Stimulated activated CD4-positive, alpha-beta T cell treated with anti-CD3 and anti-CD28 coated beads, TNF-alpha, amount 100 ng/mL, for 4 hours (primary cell): ENCODE measurements at places on chromosomes 7 and 10.

DNA sequence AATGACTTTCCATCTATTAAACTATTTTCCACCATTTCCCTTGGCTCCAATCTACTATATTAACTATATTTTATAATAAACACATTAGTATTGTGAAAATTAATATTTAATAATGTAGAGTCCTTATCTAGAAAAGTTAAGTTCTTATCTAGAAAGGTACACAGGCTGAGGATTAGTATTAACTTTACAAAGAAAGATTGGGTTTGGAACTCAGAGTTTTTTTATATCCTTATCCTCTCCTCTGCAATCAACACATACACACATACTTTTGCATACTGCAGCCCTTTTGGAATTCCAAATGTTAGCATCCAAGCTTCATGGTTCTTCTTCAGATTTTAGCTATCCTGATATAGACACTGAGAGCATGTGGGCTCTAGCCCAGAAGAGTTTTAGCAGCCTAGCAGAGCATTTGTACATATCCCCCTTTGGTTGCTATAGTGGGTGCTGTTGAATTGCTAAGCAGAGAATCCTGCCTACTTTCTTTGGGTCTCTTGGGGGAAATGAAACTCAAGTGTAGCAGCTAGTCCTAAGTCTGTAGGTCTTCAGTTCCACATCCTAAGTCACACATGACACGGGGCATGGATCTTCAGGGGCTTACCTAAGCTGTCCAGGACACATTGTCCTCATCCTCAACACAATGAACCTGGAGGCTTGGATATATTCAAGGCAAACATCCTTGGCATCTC lies 874.6 kb downstream of the LRMDA start:
- no peak for DNase-seq

GRCh38 chr10:11832042-11832441 lies 8.9 kb downstream of the PROSER2 start:
- no peak for DNase-seq

- no peak for DNase-seq
These were observed 192.5 kb upstream of the SEMA3C start for GRCh38 chr7:81111358-81111757.

- no peak for DNase-seq
These were observed 322.6 kb downstream of the TFEC start for GRCh38 chr7:115708013-115708341.

GRCh38 chr7:131190146-131190545 lies 137.5 kb upstream of the MKLN1 start:
- no peak for DNase-seq

DNA sequence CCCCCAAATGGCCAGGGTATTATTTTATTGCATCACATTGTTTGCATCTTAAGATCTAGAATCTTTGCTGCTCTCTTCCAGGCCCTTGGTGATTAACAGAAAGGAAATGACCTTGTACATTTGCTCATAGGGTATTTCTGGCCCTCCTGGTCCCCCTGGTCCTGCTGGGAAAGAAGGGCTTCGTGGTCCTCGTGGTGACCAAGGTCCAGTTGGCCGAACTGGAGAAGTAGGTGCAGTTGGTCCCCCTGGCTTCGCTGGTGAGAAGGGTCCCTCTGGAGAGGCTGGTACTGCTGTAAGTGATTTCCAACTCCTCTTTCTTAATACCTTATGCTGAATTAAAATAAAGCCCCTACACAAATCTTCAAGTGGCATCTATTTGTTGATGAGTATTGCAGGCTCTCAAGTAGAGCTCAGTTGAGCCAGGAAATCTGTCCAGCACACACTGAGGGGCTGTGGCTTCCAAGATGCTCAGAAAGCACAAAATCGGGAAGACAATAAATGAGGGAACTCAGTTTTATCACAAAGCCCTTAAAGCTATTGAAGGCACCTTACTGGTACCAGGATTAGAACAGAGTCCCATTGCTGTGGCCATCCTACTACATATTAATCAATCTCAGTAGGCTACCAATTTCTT lies 28.2 kb downstream of the COL1A2 start:
- DNase-seq, result no peak

DNA sequence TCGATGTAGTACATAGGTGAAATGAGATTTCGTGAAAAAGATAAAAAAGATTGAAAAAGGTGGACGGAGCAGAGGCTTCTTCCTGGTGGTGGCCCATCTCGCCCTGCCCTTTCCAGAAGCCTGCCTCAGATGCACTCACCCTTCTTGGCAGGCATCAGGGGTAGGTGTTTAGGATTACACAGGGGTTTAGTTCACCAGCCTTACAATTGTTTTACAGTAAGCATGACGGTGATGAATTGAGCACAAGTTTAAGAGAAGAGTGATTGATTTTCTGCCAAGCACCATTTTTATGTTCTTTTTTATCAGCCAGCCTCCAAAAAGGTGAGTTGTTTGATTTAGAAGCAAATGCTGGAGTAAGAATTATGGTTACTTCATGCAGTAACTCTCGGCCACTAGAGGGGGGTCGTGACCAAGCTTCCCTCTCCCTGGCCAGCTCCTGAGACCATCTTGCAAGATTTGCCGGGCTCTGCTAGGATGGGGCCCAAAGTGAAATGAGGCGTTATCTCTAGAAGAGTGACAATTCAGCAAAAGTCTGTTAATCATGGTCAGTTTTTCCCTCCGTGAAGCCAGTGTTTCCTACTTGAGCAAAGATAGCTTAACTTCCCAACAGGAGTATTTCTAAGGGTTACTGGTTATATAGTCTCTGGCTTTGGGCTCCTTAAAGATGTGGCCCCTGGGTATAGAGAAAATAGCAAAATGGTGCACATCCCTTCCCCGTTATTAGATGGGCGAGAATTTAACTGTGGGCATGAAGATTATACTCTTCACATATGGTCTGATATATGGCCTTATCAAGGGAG lies 228.8 kb downstream of the BMPER start:
- DNase-seq, result no peak

DNA sequence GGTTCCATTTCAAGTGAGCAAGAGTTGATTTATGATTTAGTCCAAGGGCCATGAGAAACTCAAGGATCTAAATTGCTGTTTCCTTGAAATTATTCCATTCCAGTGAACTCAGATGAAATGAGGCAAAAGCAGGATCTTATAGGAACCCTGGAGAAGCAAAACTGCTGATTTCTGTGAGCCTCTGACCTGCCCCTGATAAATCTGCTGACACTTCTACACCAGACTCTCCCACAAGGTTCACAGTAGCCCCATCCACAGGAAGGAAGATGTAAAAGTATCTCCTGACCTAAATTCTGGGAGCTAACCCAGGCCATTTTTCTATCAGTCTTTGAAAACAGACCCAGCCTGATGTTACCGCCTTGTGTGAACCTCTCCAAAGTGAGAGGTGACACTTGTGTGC lies 987.6 kb upstream of the AUTS2 start:
- DNase-seq, result no peak

DNA sequence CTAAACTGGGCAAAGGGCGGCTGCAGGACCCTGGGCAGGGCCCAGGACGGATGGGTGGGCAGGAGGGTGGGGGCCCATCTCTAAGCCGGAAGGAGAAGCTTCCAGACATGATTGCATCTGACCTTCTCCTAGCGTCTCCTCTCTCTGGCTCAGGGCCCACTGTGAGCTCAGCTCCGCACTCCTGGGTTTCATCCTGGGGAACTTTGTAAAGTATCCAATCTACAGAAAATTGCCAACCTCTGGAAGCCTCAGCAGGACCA lies 8.8 kb upstream of the RET start:
- DNase-seq, result no peak

GRCh38 chr10:130764651-130765050 lies 546.9 kb downstream of the TCERG1L start:
- DNase-seq, result no peak
